Tongue (tissue), 3 donors: ENCODE measurements at places on chromosomes 12 and 14.
A peak's percentile ranks its signal among the peaks of the same experiment; 100 is the strongest.

- no peak for DNase-seq
Observed at GRCh38 chr14:32950584-32950983, 11.9 kb downstream of the NPAS3 start.

GRCh38 chr12:107503887-107504885, 181.4 kb upstream of the PWP1 start:
- DNase-seq = no peak

DNA sequence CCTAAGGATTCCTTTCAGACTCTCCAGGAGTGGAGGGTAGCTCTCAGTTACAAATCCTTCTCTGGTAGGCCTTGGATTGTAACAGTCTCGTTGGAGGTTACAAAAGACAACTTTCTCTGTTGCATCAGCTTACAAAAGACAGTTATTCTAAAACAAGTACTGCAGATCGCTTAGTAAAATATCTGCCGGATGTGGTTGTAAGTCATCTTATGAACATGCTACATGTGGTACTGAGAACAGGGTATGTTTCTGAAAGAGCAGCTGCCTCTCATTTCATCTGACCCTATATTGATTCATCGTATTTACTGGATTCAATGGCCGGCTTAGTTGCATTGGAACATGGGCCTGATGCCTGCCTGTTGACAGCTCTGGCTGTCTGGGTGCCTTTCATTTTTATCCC, 157.4 kb downstream of the PTCSC3 start:
- DNase-seq = no peak

GRCh38 chr12:65420941-65421340, 142.5 kb downstream of the MSRB3 start:
- DNase-seq = no peak

DNA sequence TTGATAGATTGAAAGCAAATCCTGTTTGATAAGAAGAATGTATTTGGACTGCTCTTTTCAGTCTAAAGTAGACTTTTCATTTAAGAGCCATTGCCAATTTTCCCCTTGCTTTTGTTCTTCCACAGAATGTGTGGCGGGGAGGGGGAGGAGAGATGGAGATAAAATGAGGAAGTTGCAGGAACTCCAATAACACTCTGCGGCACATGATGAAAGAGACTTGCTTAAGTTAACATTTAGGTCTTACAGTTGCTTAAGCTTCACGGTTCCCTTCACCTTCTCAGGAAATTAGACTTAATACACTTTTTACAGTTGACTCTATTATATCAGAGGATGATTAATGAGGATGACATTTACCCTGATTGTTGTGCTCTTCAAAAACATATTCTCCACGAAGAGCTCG, 537.3 kb downstream of the TMTC2 start:
- no peak for DNase-seq

- no peak for DNase-seq
Observed at GRCh38 chr14:67690011-67690410, 5.6 kb downstream of the RDH11 start.

DNA sequence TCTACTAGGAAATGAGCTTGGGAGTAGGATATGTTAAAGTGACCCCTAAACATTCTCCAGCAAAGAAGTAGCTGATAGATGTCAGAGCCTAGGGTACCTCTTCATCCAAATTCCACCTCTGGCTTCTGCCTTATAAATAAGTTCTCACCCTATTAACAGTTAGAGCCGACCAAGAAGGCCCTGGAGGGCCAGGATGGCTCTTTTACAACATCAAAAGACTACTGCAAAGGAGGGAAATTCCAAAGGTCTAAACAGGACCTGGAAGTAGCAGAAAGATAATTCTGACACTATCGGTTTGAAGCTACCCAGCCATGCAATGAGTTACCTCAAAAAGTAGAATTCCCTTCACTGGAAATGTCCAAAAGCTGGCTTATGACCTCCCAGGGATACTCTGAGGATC, 90.0 kb downstream of the PPM1H start:
- no peak for DNase-seq

GRCh38 chr12:60335745-60336144, 739.9 kb downstream of the SLC16A7 start:
- no peak for DNase-seq

GRCh38 chr14:20671597-20672283, 12.6 kb upstream of the RNASE4 start:
- DNase-seq = no peak

DNA sequence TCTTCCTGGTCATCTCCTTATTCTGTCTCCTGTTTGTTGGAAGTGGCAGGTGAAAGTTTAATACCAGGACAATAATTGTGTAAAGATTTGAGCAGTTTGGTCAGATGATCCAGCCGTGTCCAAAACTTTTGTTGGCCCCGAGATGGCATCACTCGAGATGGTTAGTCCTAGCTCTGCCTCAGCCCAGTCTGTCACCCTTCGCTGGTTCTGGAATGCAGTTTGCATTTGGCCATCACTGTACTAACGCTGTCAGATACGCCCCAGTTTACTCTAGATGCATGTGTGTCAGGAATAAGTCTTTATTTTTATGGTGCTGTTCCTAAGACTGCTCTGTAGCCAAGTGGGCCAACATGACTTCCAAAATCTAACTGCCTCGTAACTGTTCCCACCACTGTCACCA, 79.6 kb downstream of the MOK start:
- no peak for DNase-seq

GRCh38 chr12:88334271-88334670, 192.2 kb downstream of the TMTC3 start:
- peak; percentile 64 for DNase-seq

DNA sequence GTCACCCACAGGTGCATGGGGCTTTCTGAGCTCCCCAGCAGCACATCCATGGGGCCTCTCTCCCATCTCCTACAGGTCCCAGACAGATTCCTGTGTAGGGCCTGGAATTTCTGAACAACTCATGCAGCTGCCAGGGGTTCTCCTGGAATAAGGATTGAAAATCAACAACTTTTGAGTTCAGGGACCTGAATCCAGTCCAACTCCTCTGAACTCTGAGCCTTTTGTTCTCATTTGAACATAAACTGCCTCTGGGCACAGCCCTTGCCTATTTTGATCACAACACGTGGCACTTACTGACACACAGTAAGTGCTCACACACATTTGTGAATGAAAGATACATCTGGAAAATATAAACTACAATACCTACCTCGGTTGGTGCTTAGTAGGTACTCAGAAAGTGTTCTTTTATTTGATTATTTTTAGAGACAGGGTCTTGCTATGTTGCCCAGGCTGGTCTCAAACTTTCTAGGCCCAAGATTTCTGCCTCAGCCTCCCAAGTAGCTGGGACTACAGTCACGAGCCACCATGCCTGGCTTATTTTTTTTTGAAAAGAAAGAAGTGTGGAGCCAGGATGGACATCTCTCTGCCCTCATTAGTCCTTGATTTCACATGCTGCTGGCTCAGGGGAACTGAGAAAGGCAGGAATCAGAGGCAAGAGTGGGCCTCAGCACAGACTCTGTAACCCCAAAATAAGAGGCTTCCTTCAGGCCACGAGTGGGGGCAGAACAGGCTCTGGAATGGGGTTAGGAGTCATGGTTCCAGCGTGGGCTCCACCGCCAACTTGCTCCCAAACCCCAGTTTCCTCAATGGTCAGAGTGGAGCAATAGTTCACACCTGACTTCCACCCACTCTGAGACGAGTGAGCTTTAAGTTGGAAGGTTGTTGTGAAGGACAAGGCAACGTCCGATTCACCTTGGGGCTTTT, 27.0 kb downstream of the SYNE3 start:
- peak; percentile 62 for DNase-seq

GRCh38 chr12:128810182-128811127, 13.3 kb downstream of the SLC15A4 start:
- DNase-seq = peak; percentile 68

DNA sequence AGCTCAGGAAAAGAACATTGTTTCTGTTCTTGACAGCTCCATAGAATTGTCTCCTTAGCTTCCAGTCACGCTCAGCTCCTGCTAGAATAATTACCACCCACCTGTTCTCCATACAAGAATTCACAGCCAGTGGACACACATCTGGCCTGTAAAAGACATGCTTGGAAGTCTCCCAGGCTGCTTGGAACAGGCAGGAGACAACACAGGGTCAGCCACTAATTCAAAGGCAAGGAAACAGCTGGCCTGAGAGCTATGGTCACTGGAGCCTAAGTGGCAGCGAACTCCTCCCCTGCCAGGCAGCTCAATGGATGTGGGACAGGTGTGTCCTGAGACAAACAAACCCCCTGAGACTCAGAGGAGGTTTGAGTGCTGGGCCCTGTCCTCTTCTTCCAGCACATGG, 22.9 kb upstream of the LTBP2 start:
- DNase-seq = peak; percentile 93

DNA sequence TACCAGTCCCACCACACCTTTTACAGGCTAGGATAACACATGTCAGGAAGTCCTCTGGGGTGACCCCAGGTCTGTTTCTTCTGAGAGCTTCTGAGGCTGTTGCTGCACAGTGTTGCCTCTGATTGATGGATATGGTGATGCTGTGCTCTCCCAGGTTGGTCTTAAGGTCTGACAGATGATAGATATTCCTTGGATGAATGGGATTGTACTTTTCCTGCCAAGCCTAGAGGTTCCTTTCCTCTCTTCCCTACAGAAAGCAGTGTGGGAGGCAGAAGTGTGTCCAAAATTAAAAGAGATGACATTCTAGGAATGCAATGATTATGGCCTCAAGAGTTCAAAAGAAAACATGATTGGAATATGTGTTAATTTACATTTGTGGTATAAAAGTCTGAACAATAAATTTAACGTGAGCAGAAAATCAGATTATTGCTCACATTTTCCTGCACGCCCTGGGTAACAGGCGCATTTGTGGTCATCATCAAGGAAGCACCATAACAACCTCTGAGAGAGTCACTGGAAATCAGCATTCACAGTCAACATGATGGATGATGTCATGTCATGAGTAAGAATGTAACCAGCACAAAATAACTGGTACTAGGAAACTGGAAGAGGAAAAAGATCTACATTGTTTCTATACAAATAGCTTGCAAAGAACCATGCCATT, 73.7 kb downstream of the BBS10 start:
- no peak for DNase-seq

GRCh38 chr14:45112896-45113781, 21.1 kb downstream of the FKBP3 start:
- no peak for DNase-seq

DNA sequence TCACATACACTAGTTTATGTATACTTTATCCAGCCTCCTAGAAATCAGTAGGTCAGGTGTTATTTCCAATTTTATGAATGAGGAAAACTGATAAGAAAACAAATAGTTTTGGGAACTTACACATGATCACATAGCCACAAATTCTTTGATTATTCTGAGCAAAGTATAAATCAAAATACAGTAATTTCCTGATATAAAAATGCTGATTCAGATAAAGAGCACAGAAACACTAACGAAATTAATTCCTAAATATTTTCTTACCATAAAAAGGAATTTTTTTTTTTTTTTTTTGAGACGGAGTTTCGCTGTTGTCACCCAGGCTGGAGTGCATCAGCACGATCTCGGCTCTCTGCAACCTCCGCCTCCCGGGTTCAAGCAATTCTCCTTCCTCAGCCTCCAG, 275.4 kb downstream of the SOX5 start:
- no peak for DNase-seq

DNA sequence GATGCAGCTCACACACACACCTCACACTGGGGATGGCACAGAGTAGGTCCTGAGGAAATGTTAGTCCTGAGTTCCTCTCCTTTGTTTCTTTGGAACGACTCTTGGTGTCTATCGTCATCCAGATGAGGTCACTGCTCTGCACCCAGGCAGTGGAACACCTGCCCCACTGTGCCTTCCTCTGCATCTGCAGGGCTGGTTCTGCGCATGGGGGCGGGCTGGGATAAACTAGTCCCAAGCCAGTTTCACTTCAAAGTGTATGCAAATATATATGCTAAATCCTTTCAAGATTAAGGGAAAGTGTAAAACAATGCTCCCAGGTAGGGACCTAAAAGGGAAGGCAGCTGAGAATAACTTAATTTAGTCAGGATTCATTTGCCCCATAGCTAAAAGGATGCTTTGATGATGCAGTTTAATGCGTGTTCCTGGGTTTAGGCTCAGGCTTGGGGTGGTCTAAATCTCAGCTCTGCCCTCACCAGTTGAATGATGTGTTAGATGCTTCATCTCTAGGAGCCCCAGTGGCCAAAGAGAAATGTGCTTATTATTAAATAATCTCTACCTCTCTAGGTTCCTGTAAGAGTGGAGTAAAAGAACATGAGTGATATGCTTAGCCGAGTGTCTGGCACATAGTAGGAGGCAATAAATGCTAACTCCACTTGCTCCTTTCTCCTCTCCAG, 47.1 kb upstream of the OVCH1 start:
- no peak for DNase-seq

- peak; percentile 47 for DNase-seq
Observed at GRCh38 chr14:65200454-65200853, 98.1 kb upstream of the MAX start.

DNA sequence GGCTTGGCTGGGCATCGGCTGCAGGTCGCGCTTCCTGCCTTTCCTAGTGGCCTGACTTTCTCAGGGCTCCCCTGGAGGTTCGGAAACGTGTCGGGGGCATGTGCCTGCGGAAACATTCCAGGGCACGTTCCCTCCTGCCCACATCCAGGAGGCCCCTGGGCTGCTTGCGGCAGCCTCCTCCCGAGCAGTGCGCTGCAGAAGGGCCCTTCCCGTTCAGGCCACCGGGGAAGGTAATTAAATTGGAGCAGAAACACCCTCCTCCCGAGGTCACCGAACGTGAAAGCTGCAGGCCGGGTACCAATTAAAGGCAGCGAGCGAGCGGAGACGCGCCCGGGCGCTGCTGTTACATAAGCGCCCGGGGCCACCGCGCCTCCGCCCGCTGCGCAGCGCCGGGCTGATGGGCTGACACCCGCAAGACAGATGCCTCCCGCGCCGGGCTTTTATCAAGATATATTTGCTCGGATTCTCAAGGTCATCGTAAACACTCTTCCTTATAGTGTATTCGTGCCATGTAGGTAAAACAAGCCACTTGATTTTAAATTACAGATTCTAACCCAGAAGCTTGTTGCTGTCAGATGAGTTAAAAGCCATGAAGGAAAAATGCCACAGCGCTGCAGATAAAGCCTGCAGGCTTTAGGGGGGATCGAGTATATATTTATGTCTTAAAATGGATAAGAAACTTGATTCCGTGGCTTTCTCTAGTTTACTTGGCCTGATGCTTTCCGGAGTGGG, 31.4 kb downstream of the SSPN start:
- peak; percentile 50 for DNase-seq

DNA sequence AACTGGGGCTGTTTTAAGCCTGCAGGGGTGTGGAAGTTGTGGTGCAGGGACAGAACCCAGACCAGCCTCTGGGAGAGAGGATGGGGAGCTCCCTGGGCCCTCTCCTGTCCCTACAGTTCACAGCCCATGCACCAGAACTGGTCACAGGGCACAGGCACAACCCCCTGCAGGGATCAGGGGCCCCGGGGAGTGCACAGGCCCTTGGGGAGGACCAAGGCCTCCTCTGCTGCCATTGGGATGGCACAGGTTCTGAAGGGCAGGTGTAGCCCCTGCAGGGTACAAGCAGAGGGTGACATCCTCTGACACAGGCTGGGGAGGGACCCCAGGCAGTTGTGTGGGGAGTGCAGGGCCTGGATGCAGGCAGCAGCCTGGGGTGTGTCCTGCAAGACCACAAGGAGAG, 66.4 kb upstream of the SFSWAP start:
- no peak for DNase-seq

- no peak for DNase-seq
Observed at GRCh38 chr14:25929881-25930615, 667.8 kb downstream of the NOVA1 start.
